ENCODE measurements at places on chromosomes 4 and X.

GRCh38 chr4:140098455-140099160, 55.4 kb downstream of the MAML3 start:
- no peak for DNase-seq

GRCh38 chr4:112038861-112039260, 106.4 kb upstream of the FAM241A start:
- DNase-seq, result no peak

DNA sequence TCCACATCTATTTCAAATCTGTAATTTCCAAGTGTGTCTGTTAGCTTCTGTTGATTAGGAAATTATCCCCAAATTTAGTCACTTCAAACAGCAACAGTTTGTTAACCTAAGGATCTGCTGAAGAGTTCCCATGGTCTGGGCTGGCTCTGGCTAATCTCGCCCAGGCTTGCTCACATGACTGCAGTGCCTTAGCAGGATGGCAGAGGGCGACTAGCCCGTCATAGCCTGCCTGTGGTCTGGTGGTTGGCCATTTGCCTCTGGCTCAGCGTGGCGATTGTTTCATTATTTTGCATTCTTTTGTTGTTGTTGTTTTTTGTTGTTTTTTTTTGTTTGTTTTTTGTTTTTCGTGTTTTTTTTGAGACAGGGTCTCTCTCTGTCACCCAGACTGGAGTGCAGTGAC, 264.0 kb downstream of the TRIML1 start:
- DNase-seq, result peak; percentile 1

- no peak for DNase-seq
Observed at GRCh38 chr4:73603271-73603710, 16.9 kb downstream of the RASSF6 start.

DNA sequence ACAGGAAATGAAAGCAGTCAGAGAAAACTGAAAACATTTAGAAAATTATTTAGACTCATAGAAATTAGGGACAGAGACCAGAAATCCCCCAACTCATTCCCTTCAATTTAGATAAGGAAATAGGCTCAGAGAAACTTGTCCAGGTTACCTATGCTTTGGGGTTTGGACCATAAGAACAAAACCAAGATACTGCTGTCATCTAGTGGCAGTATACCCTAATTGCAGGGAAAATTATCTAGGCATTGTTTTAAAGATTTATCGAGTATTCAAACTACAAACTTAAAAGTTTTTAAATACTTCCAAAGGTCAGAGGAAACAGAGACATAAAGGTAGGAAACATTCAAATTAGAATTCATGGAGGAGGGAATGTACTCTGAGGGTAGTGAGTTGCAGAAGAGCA, 67.0 kb upstream of the KLHL13 start:
- peak; percentile 2 for DNase-seq

DNA sequence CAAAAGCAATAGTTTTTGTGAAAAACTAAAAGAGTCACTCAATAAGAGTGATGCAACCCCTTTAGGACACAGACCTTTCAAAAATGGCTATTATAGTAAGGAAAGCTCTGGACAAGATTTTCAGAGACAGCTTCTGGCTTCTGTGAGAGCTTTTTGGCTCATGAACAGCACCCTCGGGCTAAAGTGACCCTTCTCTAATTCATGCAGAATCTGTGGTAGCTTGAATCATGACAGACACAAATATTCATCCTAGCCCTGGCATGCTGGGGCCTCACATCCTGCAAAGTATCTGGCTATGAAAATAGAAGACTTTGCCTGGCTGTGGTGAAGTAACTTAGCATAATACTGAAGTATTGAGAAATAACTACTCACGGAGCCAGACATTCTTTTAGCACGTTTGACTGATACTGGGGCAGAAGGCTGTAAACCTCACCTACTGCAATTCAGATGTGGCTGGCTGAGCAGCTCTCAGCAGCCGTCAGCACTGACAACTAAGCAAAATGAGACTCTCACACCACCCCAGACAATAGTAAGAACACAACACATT, 327.3 kb downstream of the MAPK10 start:
- DNase-seq, result no peak

- DNase-seq, result no peak
Observed at GRCh38 chr4:2236944-2237666, 4.8 kb downstream of the HAUS3 start.

DNA sequence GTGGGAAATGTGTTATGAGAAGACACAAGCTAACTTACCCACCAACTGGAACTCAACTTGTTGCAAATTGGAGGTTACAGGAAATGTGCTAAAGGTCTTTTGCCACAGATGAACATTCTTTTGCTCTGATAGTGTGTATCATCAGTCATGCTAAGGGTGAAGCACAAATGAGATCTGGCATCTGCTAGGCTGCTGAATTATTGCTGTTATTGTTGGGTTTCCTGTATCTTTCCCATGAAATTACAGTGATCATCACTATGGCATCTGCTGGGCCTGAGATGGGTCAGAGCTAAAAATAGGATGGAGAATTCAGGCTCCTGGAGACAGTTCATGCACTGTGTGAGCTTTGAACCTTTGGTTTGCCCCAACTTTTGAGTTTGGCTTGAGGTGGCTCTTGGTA, 124.5 kb downstream of the NPNT start:
- no peak for DNase-seq

GRCh38 chrX:16992445-16992844, 46.0 kb downstream of the REPS2 start:
- no peak for DNase-seq

DNA sequence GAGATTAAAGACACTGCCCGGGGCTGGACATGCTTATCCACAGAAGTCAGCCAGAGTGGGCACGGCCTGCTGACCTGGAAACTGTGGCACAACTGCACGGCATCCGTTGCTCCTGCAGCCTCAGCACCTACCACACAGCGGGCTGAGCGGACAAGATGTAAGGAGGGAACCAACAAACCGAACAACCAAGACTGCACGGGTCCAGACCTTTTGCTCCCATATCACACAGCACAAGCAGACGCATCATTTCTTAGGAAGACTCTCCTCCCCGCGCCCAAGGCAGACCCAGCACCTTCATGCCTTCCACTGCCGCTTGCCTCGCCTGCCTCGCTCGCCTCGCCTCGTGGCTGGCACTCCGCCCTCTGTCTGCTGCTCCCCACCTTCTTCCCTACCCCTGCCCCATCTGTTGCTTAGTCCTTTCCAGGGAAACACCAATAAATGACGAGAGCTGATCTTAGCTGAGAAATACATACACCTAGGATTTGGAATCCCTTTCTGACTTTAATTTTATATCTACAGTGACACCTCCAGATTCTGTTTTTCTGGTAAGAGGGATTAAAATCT, 79.0 kb downstream of the AFAP1 start:
- DNase-seq, result peak; percentile 3

GRCh38 chr4:94032754-94033153, 174.9 kb upstream of the SMARCAD1 start:
- DNase-seq, result peak; percentile 4

GRCh38 chr4:78129383-78130108, 72.4 kb downstream of the FRAS1 start:
- no peak for DNase-seq

- DNase-seq, result no peak
Observed at GRCh38 chr4:183797445-183798300, 107.4 kb upstream of the STOX2 start.

GRCh38 chr4:132065940-132066495, 1083.1 kb upstream of the PCDH10 start:
- DNase-seq, result no peak

DNA sequence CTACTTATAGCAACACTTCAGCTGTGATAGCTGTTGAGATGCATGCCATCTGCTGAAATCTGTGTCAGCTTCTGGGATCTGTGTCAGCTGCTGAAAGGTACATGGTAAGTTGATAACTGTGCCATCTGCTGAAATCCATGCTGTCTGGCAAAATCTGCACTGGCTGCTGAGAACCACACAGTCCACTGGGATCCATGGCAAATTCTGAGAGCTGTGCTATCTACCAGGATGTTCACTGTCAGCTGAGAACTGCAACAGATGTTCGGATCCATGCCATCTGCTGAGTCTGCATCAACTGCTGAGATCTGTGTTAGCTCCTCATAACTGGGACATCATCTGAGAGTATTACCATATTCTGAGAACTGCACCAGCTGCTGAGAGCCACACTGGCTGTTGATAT, 430.5 kb upstream of the POU3F4 start:
- DNase-seq, result no peak

GRCh38 chr4:160795216-160795615, 1368.6 kb downstream of the FSTL5 start:
- no peak for DNase-seq

DNA sequence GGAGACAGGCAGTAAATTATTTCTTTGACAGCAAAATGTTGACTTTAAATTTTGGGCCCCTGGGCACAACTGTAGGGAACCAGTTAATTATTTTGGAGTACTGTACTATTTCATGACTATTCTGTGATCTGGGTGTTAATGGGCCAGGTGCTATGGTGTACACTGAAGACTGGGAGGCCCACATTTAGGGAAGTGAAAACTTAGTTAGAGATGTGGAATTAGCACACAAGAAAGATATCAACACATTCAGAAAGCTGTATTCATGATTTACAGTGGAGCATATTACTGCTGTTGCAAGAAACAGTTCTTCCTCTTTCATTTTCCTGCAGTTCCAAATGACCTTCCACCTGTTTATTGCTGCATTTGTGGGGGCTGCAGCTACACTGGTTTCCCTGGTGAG, 12.4 kb downstream of the PLP1 start:
- no peak for DNase-seq

- DNase-seq, result peak; percentile 4
Observed at GRCh38 chr4:29756966-29757365, 963.2 kb upstream of the PCDH7 start.

- no peak for DNase-seq
Observed at GRCh38 chr4:42267724-42268123, 115.3 kb upstream of the BEND4 start.

GRCh38 chr4:54318904-54319303, 89.8 kb downstream of the PDGFRA start:
- peak; percentile 30 for DNase-seq

GRCh38 chrX:129634541-129634940, 20.2 kb downstream of the APLN start:
- DNase-seq, result no peak

DNA sequence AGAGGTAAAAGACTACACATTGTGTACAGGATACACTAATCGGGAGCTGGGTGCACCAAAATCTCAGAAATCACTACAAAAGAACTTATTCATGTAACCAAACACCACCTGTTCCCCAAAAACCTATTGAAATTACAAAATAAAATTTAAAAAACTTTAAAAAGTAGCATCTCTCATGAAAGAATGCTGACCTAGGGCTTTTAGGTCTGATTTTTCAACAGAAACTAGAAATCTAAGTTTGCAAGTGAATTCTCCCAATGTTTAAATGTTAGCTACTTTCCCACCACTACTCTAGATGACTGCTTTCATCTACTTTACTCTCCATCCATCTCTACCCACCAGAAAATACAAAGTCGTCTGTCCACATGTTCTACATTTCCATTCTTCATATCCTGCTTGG, 1447.7 kb downstream of the RPA4 start:
- DNase-seq, result no peak

GRCh38 chr4:150579551-150580234, 2.3 kb upstream of the MAB21L2 start:
- DNase-seq, result no peak

GRCh38 chr4:3753726-3754412, 12.3 kb upstream of the ADRA2C start:
- no peak for DNase-seq

- DNase-seq, result no peak
Observed at GRCh38 chr4:38455092-38455862, 208.7 kb upstream of the KLF3 start.

GRCh38 chr4:184080674-184081073, 137.0 kb downstream of the ENPP6 start:
- DNase-seq, result no peak
